ENCODE measurements at places on chromosomes 4 and X. TPM values are rescaled to one million over a fixed set of nuclear protein-coding genes. Genes with fewer than 3 reads are reported as not detected.

Gene AGTR2
- total RNA-seq = not detected

Gene STEEP1
- 28.3 TPM for total RNA-seq

Gene NDST4
- not detected for total RNA-seq

Gene SERTM2
- total RNA-seq = not detected

Gene DCHS2
- total RNA-seq = not detected

Gene SLC9B1
- total RNA-seq = not detected

Gene TMA16
- 24.3 TPM for total RNA-seq

Gene CENPVL2
- not detected for total RNA-seq

Gene UGT2B15
- total RNA-seq = 0.07 TPM

Gene ODAM
- not detected for total RNA-seq

Gene SPANXN3
- total RNA-seq = not detected

Gene EDA
- total RNA-seq = 0.60 TPM

Gene PGM2
- 14.9 TPM for total RNA-seq

Gene HPGD
- total RNA-seq = 81.0 TPM

Gene CCKAR
- total RNA-seq = not detected

Gene C1QTNF7
- total RNA-seq = not detected

Gene DRD5
- 0.03 TPM for total RNA-seq

Gene INTU
- total RNA-seq = 1.1 TPM

Gene FRAS1
- total RNA-seq = 3.3 TPM

Gene ATP2B3
- total RNA-seq = 0.31 TPM
